T-helper 22 cell (primary cell): ENCODE measurements at places on chromosomes 1 and 21.

DNA sequence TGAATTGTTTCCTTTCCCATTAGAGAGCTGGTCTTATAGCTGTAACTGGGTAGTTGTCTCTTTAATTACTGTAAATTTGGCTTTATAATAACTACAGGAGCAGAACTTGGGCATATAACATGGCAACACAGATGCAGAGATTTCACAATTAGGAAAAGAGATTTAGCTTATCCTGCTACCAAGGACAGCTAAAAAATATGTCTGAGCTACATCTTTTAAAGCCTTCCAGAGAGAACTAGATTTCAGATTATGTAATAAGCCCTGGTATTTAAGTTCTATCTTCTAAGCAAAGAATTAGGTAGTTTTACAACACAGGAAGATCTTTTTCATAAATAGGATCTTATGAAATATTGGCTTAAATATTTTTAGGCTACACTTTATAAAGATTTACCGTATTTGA is 313.8 kb downstream of the S1PR1 start:
- no peak for DNase-seq

DNA sequence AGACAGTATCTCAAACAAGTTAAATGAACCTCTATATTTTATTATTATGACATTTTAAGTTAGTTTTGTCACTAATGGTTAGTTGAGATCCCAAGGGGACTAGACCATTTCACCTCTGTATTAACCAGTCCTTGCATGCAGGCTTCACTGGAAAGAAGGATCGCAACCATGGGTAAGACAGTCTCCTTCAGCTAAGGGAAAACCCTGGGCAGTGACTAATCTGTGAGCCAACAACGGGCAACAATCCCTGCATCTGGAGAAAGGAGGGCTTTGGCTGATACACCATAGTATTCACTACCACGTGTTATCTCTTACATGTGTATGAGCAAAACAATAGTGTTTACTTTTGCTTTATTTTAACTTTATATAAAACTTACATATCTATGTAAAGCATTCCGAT is 708.8 kb upstream of the CHRM3 start:
- DNase-seq: no peak

DNA sequence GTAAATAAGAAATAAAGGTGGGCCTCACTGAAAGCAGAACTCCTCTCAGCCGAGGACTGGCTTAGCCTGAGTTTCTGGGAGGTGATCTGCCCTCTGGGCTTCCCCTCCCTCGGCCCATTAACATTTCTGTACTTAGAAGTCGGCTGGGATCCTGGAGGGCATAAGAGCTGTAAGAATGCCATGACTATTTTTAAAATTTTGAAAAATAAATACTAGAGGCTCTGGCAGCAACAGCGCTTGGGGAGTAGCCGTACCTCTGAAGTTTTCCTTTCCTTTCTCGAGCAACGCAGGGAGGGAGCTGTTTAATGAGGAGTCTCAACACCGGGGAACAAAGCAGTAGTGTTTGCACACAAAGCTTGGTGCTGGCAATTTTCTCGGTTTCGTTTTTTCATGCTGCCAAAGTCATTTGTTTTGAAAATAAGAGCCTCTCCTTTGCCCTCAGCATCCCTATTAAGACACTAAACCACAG is 498.7 kb downstream of the SMYD3 start:
- no peak for DNase-seq

DNA sequence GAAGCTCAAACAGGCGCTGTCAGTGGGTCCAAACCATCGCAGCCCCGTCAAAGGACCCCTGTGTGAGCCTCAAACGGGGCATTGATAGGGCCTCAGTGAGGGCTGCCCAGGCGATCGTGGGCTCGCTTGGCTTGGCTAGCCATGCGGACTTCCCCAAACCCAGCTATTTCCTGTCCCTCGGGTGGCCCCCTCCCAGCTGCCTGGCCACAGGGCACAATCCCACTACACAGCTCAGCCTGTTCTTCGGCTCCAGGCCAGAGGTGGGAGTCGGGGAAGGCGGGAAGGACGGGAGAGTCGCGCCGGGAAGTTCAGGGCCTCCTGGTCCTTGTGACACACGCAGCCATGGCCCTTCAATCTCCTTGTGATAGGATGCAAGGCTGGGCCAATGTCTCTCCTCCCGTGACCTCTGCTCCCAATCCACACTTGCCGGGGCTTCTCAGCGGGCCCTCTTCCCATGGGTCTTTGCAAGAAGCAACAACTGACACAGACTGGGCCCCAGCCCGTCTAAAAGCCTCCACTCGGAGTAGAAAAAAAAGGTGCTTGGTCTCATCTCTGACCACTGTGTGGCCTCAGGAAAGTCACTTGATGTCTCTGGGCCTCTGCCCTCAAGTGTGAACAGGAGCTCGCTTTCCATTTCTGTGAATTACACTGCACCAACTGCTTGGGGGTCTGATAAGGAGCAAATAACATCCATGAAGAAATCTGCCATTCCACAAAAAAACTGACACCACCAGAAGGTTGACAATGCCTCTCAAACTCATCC is 7.1 kb upstream of the MATN1 start:
- DNase-seq: no peak

GRCh38 chr21:20647607-20648006 is 350.6 kb upstream of the NCAM2 start:
- DNase-seq: no peak

DNA sequence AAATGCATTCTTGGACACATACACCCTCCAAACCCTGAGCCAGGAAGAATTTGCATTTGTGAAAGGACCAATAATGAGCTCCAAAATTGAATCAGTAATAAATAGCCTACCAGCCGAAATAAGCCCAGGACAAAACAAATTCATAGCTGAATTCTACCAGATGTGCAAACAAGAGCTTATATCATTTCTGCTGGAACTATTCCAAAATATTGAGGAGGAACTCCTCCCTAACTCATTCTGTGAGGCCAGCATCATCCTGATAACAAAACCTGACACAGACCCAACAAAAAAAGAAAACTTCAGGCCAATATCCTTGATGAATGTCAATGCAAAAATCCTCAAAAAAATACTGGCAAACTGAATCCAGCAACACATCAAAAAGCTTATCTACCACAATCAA is 6.7 kb downstream of the SPRR2E start:
- no peak for DNase-seq

GRCh38 chr1:201949491-201949890 is 3.1 kb upstream of the LMOD1 start:
- no peak for DNase-seq

- DNase-seq: no peak
Measured at GRCh38 chr1:37449936-37450335, 24.4 kb upstream of the ZC3H12A start.

DNA sequence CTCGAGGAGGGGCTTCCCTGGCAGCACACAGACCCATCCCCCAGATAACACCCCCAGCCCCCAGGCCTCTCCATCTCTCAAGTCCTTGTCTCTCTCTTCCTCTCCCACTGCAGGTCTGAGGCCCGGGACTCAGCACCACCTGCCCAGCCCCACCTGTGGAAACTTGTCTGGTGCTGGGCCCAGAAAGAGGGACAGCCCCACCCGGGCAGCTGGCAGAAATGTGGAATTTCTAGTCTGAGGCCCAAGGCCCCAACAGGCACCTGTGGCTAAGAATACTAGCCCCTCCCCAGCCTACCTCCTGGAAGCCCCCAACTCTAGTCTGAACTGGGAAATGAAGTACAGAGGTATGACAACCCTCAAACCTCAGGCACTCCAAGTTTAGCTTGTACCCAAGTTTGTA is 15.4 kb downstream of the TTC39A start:
- no peak for DNase-seq

DNA sequence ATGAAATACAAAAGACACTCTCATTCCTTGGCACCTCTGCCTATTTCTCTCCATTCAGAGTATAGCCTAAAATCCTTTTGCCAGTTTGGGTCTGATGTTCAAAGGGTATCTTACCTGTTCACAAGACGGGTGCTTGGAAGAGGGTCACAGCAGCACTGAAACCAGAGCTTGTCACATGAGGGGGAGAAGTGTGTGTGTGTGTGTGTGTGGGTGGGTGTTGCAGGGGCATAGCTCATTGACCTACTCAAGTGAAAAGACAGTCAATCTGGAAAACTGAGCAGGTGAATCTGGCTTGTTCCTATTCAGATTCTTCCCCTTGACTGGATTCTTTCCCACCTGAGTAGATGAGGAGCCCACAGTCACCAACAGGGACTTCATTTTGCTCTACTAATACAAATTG is 63.9 kb downstream of the KCTD3 start:
- no peak for DNase-seq

GRCh38 chr1:178772952-178773351 is 47.9 kb downstream of the RALGPS2 start:
- DNase-seq: no peak

DNA sequence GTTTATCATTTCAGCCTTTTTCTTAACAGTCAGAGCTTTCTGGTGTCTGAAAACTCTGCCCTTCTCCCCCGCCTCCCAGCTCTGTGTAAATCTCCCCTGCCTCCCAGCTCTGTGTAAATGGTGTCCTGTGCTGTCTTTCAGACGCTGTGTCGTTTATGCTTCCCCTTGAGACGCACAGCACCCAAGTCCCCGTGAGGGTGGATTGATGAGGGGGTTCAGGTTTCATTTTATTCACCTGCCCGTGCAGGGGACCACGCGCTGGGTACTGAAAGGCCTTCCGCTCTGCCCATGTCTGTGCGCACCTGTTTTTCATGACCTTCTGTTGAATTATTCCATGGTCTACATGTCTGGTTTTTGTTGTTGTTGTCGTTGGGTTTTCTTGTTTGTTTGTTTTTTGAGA is 108.2 kb upstream of the COL6A1 start:
- no peak for DNase-seq

- DNase-seq: no peak
Measured at GRCh38 chr1:221532071-221532773, 209.7 kb downstream of the DUSP10 start.

DNA sequence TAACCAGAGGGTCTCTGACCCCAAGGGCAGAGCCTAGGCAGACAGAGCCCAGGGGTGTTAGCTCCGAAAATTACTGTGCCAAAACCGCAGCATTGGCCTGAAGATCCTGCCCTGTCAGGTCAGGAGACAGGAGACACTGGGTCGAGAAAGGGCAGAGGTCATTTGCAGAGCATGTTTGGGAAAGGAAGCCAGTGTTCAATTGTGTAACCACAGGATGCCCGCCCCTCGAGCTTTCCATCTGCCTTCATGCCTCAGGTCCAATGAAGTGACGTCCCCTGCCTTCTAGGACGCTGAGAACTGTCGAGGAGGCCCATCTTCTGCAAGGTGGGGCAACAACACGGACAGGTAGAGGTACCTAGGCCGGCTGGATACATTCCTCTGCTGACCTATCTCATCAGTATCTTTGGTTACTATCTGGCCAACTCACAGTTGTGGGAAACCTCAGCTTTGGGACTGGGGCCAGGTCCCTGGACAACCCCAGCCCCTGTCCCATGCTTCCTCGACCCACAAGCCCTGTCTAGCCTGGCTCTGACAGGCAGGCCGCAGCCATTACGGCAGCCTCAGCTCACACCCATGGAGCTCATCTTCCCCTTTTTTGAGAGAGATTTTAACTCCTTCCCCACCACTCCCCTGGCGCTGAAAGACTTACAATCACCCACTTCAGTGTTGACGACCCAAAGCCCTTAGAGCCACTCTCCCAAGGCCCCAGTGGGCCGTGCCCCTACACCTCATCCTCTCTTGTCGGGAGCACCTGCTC is 1.3 kb downstream of the ARL8A start:
- DNase-seq: no peak

GRCh38 chr21:42266971-42267556 is 48.1 kb downstream of the ABCG1 start:
- no peak for DNase-seq
